NCI-H1092 (cell line): ENCODE measurements at places on chromosomes 4 and X.

GRCh38 chrX:2426289-2426882 is 74.4 kb downstream of the DHRSX start:
- DNase-seq = no peak

DNA sequence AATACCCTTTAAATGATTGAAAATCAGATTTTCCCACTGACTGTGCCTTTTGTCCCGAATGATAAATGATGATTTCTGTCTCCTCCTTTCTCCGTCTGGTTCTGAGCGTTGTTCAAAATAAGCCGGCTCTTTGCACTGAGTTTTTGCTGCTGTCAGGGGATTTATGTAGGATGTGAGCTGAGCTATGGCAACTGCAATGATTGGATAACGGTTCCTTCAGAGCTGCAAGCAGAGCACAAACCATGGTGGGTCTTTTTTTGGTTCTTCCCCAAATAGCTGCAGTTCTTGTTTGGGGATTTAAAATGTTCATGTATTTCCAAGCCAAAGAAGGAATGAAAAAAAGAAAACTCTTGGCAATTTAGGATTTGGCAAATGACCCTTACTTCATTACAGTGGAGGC is 124.5 kb upstream of the CASK start:
- DNase-seq = no peak

- no peak for DNase-seq
Observed at GRCh38 chr4:25993395-25994185, 79.6 kb downstream of the SMIM20 start.

DNA sequence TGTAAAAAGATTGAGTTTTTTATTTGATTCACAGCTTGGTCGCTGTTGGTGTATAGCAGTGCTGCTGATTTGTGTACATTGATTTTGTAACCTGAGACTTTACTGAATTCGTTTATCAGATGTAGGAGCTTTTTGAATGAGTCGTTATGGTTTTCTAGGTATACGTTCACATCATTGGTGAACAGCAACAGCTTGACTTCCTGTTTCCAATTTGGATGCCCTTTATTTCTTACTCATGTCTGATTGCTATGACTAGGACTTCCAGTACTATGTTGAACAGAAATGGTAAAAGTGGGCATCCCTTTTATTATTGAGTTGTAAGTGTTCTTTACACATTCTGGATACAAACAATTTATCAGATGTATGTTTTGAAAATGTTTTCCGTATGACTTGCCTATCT is 76.0 kb downstream of the ADGRG4 start:
- DNase-seq = no peak

- DNase-seq = no peak
Observed at GRCh38 chrX:51975360-51975759, 81.9 kb downstream of the MAGED1 start.

GRCh38 chr4:153220682-153221395 is 16.6 kb downstream of the TRIM2 start:
- DNase-seq = no peak

DNA sequence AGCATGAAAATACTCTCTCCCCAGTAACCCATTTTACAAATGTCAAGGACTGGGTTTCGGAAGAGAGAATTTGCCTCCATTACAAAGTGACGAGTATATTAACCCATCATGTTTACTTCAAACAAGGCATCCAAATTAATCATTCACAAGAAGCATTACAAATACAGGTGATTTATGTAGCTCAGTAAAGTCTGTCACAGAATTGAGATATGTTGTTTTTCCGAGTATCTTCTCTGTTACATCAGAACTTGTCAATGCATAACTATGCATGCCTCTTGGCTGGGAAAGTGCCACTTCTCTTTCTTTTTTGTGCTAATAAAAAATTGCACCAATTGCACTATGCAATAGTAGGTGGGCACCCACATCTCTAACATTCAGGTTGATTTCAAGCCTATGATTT is 158.2 kb downstream of the AREG start:
- DNase-seq = no peak
